RCC 7860 (cell line): ENCODE measurements at places on chromosomes 7 and 10.

GRCh38 chr7:30306976-30307375, 22.6 kb downstream of the ZNRF2 start:
- DNase-seq, result no peak

- DNase-seq, result no peak
Measured at GRCh38 chr10:31961277-31962074, 32.8 kb upstream of the ARHGAP12 start.

DNA sequence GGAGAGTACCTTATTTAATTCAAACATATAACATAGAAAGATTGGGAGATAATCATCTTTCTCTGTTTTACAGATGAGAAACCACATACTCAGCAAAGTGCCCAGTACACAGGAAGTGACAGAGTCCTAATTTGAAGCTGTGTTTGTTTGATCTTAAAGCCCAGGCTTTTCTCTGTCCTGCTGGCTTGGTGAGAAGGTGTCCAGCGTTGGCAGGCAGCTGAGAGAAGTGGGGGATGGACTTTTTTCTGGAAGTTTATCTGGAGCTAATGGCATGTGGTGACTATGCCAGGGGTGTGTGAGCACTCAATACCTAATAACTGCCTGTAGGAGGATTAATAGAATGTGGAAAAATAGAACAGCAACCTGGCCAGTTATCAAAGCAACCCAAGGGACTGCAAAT, 60.8 kb downstream of the NPSR1 start:
- DNase-seq, result no peak

DNA sequence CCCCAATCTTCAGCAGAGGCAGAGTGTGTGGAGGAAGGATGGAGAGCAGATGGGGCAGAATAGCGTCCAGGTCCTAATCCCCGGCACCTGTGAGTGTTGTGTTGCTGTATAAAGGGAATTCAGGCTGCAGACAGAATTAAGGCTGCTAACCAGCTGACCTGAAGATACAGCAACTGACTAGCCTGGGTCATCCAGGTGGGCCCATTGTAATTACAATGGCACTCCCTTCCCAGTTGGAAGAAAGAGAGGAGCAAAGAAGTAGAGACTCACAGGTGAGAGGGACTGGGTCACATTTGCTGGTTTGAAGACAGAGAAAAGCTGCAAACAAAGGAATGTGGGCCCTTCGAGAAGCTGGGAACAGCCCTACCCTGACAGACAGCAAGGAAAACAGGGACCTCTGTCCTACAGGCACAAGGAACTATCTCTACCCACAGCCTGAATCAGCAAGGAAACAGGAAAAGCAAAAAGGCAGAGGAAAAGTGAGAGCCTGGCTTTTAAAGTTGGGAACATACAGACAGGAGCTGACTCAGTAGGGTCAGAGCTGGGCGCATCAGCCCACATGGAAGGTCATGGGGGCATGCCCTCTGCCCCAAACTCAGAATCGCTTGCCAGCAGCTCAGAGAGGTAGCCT, 11.6 kb upstream of the TMEM72 start:
- DNase-seq, result no peak
